ENCODE measurements at places on chromosomes 6 and 20.

DNA sequence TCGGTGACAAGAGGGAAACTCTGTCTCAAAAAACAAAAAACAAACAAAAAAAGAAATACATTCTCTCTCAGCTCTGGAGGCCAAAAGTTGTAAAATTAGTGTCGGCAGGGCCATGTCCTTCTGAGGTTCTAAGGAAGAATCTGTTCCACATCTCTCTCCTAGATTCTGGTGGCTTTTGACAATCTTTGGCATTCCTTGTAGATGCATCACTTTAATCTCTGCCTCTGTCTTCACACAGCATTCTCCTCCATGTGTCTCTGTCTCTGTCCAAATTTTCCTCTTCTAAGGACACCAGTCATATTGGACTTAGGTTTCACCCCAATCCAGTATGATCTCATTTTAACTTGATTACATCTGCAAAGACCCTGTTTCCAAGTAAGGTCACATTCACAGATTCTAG is 9.1 kb downstream of the PPP2R5D start:
- no peak for DNase-seq

DNA sequence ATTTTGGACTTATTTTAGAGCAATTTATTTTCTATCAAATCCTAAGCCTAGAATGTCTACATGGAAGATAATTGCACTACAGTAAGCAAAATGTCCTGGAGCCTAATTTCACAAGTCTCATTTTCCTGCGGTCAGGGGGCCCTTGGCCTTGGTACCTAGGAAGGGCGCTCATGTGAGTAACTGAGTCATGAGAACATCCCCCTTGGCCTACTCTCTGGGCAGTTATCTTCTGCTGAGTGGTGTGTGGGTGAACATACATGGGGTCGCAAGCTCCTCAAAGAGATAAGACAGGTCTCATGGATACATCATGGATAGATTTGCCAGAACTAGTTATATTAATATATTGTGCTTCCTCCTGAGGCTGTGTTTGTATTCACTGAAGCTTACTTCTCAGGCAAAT is 211.2 kb upstream of the MARCKS start:
- no peak for DNase-seq

- no peak for DNase-seq
These were observed 10.2 kb downstream of the BTN3A1 start for GRCh38 chr6:26412228-26412627.

- DNase-seq: no peak
These were observed 40.5 kb downstream of the SNAI1 start for GRCh38 chr20:50023116-50023805.

DNA sequence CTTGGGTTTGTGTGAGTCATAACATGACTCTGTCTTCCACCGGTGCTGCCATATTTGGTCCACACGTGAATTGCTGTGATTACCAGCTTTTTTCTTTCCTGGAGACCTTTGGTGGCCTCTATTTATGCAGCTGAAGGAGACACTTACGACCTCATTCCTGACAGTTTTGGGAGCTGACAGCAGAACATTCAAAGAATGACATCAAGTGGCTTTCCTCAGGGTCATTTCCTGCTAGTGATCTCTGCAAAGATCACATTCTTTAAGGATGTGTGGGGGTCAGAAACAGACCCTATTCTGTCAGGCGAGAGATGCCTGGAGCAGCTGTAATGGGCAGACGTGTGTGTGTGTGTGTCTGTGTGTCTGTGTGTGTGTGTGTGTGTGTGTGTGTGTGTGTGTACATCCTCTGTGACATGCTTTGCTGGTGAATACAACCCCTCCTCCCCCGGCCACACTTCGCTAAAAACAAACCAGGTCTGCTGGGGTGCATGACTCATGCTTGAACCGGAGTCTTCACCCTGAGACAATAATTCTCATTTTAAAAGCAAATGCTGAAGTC is 115.6 kb downstream of the TMEM170B start:
- peak; percentile 82 for DNase-seq

GRCh38 chr6:37668251-37668650 is 29.4 kb downstream of the MDGA1 start:
- no peak for DNase-seq

DNA sequence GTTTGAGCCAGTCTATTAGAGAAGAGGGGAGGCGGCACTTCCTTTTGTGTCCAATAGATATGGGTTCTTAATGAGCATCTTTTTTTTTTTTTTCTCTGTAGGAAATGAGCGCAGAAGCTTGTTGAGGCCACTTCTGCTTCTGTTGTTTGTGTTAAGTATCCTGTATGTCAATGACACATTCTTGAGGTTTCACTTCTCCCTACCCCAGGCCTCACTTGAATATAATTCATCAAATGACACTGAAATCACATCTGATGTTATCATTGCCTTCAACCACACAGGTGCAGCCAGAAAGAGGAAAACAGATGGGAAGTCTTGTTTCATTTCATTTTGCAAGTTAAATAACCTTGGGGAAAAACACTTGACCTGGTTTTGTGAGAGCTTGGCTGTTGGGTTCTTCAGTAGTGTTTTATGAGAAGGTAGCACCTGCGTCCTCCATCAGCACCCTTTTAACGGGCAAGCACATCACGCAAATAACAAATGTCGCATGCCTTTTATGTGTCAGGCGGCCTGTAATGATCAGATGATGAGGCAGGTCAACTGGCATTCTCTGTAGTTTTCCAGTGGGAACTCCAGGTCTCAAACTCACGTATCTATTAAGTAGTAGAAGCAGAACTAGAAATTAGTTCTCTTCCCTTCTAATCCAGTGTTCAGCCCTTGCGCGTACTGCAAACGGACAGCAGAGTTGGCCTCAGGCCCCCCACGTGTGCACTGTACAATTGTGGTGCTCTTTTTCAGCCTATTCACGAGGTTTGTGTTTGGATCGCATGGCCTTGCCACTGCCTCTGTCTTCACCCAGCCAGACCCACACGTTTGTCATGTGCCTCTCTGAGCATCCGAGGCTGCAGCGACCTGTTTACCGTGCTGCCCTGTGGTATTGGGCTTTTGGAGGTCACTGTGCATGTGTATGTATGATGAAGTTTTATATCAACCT is 23.5 kb downstream of the PLEKHG1 start:
- no peak for DNase-seq

- DNase-seq: no peak
These were observed 49.3 kb upstream of the IER3 start for GRCh38 chr6:30793521-30794194.
